T-cell (primary cell): ENCODE measurements at places on chromosomes 12 and 14.

DNA sequence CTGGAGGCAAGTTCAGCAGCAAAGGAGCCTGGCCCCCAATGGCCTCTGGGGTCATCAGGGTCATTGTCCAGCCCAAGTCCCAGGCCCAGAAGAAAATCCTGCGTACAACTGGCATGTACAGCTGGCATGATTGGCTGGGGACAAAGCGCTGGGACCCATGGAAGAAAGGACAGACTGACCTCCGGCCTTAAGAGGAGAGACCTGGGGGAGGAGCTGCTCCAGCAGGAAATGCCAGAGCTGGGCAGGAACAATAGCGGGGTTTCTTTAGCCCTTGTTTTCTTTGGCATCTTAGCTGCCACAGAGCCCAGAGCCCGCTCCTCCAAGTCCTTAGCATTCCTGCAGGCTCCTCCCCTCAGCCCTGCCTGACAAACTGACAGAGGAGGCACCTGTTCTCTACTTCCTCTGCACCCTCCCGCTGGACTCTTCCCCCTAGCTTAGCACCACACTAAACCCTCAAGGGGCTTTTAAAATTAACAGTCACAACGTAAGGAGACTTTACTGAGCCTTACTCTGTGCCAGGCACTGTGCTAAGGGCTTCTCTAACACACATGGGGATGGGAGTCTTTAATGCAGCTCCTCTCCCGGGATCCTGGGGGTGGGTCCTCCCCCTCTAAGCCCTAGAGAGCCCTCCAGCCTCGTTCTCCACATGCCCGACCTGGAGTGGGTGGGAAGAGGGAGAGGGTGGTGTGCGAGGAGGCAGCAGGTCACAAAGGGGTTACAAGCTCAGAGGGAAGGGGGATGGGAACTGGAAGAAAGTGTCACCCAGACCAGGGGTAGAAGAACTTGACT is 1.8 kb upstream of the AQP5 start:
- DNase-seq: no peak

GRCh38 chr14:100408350-100409002 is 85.3 kb downstream of the SLC25A47 start:
- no peak for DNase-seq

DNA sequence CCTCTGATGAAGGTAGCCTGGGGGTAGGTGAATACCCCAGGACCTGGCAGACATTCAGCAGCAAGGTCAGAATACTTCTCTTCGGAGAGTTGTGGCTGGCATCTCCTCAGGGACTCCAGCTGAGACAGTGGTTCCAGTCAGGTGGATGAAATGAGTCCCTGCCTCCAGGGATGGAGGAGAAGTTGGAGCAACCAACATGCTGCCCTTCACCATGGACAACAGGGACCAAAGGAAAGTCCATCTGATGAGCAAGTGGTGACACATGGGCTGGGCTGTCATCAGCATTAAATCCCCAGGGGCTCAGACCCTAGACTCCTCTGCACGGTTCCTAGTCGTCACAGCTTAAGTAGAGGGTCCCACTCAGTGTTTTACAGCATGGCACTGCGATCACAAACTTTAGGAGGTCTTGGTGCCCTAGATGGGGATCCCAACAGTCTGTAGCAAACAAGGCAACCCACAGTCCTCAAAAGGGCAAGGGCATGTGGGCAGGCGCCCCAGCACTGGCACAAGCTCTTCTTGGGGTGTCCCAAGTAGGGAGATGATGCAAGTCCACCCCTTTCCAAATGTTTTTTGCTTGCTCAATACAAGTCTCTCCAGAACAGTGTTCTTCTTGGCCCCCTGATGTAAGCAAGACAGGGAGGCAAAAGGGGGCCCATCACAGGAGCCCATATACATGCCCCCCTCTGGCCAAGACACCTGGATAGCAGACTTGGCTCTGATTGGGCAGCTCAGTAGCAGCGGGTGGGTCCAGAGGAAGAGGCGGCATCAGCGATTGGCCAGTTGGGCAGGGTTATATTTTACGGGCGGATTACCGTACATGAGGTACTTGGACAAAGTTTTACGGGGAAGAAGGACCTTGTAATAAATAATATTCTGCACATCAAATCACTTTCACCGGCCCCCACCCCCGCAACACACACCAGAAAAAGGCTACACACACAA is 10.8 kb upstream of the CDH24 start:
- no peak for DNase-seq

- DNase-seq: no peak
These were observed 135.8 kb downstream of the ITPR2 start for GRCh38 chr12:26697217-26697616.

DNA sequence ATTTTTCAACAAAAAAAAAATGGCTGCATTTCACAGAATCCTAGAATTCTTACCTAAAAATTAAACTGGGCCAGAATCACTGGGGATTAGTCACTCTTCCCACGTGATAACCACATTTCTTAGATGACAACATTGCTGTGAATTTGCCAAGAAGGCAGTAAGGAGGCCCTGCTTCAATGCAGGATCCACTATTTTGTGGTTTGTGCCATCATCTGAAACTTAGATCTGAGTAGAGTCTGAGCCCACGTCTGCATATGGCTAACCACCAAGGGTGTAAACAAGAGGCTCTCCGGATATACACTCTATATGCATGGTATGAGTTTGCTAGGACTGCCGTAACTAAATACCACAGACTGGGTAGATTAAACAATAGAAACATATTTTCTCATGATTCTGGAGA is 24.4 kb upstream of the TBX5 start:
- no peak for DNase-seq

- no peak for DNase-seq
These were observed 34.7 kb downstream of the SETD3 start for GRCh38 chr14:99445931-99446330.

DNA sequence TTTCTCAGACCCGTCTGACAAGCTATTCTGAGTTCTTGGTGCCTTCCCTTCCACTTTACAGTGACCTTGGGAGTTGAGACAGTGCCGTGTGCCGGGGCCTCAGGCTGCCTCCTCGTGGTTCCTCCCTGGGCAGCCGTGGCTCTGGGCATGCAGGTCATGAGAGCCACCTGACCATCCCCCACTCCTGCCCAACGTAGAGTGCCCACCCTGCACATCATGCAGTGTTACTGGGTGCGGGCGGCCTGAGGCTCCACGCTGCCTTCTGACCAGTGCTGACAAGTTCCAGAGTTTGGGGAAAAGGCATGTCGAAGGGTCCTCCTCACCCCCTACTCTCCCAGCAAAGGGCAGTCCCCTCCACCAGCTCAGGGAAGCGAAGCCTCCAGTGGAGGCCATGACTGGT is 190.5 kb downstream of the TSPAN9 start:
- no peak for DNase-seq

DNA sequence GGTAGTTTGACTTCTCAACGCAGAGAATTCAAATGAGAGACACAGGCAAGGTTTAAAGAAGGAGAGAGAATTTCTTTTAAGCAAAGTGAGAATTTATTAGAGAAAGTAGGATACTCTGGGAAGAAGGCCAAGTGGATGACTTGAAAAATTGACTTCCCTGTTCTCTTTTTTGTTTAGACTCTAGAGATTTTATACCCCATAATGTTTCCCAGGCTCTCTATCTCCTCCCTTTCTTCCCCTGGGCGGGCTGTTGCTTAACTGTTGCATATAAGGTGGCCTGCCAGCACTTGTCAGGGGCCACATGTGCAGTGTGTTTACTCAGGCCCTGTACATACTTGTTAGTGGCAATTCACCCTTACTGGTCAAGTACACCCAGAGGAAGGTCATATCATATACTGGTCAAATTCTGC is 403.7 kb downstream of the SLC6A15 start:
- DNase-seq: no peak

GRCh38 chr14:88188745-88189416 is 134.2 kb downstream of the KCNK10 start:
- DNase-seq: no peak
